ENCODE measurements at places on chromosomes 1 and 21.

DNA sequence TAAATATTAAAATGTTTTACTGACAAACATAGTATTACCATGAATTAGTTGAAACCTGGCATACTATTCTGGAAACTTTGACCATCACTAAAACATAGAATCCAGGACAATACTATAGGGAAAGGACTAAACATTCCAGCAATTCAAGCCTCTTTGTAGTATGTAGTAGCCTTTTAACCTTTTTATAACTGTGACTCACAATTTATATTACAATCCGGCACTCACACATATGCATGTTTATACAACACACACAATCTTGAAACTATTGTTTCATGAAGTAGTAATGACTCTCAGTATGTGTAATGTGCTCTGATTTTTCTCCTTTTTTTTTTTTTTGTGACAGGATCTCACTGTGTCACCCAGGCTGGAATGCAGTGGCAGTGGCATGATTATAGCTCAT, 64.3 kb downstream of the ANKRD13C start:
- DNase-seq, result no peak

DNA sequence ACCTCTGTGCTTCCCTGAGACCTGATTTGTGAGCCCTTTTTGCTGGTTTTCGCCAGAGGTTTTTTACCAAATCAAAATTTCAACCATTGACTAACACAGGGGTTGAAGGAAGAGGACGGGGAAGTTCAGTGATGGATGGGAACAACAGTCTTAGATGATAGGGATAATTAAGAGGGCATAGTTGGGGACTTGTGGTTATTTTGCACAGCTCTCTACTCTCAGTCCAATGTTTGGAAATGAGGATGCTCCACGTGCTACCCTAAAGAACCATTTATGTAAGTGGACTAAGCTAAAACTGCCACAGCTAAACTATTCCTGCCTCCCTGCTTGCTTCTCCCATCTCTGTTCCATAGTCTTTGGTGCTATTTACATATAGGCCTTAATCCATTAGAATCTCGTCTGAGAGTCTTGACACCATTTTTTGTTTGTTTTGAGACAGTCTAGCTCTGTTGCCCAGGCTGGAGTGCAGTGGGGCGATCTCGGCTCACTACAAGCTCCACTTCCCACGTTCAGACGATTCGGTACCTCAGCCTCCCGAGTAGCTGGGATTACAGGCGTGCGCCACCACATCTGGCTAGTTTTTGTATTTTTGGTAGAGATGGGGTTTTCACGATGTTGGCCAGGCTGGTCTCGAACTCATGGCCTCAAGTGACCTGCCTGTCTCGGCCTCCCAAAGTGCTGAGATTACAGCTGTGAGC, 684 bp upstream of the MCL1 start:
- DNase-seq, result no peak

DNA sequence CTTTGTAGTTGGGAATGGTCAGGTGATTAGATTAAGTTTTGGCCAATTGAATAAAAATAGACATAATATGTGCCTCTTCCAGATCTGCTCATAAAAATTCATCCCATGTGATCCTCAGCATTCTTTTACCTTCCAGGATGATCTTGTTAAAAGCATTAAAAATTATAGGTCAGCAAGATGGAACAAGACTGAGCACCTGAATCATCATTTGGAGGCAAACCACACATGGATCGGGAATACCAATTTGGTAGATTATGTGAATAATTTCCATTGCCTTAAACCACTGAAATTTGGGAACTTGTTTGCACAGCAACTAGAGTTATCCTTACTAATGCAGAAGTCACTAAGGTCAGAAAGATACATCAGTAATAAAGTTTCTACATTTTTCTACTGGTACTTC, 681.4 kb upstream of the ADGRL2 start:
- no peak for DNase-seq

- DNase-seq, result no peak
Observed at GRCh38 chr1:214943054-214943453, 139.5 kb upstream of the KCNK2 start.

- no peak for DNase-seq
Observed at GRCh38 chr1:87450136-87450535, 121.5 kb downstream of the LMO4 start.

DNA sequence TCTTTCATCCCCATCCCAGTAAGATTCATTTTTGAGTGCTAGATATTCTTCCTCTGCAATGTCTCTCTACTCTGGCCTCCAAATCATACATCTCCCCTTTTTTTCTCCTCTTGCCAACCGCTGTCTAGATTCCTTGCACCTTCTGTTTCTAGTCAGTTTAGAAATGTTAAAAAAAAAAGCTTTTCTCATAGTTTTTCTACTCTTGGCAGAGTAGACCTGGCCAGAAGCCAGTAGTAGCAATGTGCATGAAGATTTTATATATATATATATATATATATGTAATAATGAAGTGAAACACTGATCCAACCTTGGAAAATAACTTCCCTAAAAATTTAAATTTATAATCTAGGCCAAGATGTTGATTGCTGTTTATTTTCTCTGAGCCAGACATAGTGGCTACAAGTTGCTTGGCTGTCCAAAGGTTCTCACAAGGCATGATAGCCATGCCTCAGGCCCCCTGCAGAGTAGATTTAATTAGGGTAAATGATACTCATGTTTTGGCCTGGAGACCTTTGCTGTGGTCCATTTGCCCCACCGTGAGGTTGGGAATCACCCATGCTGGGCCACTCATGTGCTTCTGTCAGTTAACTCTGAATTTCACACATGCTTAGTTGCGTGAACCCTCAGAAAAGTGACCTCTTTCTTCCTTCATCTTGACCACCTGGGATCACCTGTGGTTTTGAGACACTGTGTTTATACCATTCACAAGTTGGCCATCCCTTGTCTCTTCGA, 103.4 kb upstream of the KCNE2 start:
- no peak for DNase-seq

GRCh38 chr21:41926117-41926806, 27.6 kb downstream of the C2CD2 start:
- DNase-seq, result peak; percentile 33

- DNase-seq, result peak; percentile 41
Observed at GRCh38 chr1:202291961-202292712, 49.6 kb downstream of the UBE2T start.

- no peak for DNase-seq
Observed at GRCh38 chr1:65444128-65444640, 23.7 kb downstream of the LEPR start.

DNA sequence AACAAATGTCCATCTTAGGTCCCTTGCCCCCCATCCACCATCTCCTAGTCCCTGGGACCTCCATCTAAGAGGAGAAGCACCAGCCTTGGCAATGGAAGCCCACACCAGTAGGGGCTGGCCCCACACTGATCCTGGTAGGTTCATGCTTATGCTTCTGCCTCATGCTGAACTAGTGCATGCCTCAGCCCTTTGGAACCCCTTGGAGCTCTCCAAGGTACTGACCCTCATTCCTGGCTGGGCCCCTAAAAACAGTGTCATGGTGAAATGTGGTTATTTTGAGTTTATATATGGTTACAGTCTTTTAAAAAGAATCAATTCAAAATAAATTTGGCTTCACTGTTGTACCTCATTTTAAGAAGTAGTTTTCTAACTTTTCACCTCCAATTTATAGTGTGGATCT, 108.3 kb downstream of the HIVEP3 start:
- DNase-seq, result peak; percentile 37

DNA sequence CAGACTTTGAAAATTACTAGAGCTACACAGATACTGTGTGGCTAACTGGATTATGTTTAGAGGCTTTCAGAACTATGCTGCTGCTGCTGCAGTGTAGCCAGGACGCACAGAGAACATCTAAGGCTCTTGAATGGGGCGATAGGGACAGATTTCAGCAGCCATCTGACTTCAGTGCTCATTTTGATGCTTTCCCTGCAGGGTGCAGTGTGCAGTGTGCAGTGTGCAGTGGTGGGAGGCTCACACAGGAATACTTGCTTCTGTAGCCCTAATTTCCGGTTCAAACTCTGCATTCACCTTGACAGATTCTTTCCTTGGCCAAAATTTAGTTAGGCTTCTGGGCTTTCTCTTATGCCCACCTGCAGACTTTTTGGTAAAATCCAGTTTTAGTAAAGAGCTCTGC, 7.7 kb downstream of the METTL18 start:
- no peak for DNase-seq

GRCh38 chr1:61094677-61095469, 12.5 kb downstream of the NFIA start:
- no peak for DNase-seq

DNA sequence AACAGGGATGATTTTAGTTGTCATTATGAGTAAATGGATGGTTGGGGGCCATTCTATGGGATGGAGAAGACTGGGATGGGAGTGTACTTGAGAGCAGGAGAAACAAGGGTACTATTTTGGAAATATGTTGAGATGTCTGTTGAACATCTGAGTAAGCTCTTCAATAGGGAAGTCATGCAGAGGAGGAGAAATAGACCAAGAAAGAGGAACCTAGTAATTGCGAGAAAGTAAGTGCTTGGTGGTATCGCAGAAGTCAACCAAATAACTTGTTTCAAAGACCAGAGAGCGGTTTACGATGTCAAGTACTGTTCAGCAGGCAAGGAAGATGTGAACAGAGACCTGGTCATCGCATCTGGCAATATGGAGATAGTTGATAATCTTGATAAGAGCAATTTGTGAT, 22.4 kb upstream of the CHRM3 start:
- no peak for DNase-seq

DNA sequence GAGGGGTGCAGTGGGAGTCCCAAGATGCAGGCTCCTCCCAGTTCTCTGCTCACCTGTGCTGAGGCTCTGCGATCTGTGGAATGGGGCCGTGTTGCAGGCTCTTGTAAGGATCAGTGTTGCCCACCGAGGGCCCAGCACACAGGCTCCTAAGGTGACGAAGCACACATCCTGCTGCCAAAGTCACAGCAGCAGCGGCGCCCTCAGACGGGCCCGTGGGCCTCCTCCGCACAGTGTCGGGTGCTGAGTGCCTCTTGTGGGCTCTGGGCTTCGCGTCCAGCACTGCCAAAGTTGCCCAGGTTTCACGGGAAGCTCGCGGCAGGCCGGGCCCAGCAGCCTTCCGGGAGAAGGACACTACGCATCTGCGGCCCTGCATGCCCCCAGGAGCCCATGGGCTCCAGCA, 72.1 kb upstream of the ABCG1 start:
- no peak for DNase-seq

- DNase-seq, result no peak
Observed at GRCh38 chr1:45566722-45567121, 16.1 kb downstream of the AKR1A1 start.

GRCh38 chr1:199858171-199858570, 169.3 kb upstream of the NR5A2 start:
- DNase-seq, result no peak

DNA sequence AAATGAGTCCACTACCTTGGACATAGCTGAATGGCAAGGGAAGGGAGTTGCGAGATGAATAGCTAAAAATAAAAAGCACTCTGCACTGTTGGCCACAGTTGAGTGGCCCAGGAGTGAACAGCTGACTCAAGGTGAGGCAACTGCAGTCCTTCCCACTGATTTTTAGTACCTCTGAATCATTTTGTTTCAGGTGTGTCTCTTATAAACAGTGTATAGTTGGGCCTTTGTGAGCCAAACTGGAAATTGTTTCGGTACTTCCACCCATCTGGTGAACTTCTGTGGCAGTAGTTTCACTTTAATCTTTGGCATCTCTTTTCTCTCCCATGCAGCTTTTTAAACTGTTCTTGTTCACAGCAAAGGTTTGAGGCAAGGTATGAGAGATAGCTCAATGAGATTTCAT, 122.7 kb downstream of the VAV3 start:
- DNase-seq, result no peak

DNA sequence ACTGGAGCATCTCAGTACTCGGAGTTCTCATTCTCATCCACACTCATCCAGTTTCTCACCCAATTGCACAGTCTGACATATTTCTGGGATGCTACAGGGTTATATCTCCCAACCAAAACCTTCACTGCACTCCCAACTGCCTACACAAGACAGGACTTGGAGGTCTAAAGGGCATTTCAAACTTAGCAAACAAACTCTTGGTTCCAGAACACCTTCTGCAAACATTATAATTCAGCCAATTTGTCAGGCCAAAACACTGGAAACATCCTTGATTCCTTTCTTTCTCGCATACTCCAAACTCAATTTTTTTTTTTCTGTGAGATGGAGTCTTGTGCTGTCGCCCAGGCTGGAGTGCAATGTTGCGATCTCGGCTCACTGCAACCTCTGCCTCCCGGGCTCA, 7.9 kb downstream of the SLAMF1 start:
- no peak for DNase-seq

DNA sequence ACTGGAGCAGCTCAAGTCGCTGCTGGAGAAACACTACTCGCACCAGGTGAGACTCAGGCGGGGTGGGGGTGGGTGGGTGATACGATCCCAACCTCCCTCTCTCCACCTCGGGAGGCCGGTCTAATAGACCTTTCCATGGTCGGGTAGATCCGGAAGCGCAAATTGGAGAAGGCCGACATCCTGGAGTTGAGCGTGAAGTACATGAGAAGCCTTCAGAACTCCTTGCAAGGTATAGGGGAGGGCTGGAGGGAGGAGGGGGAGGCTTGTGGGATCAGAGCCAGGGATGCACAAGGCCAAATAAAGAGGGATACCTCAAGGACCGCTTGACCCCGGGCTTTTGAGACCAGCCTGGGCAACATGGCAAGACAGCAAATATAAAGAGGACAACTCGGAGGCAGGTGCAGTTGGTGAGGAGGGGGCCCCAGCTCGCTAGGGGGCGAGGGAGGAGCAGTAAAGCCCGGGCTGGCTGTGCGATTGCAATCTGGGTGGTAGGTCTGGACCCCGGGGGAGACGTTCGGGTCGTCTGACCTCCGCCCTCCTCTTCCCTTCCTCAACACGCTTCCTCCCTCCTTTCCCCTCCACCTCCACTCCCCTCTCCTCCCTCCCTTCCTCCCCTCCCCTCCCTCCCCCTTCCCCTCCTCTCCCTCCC, 546 bp downstream of the HES3 start:
- DNase-seq, result no peak

GRCh38 chr1:209304166-209304565, 279.3 kb upstream of the CAMK1G start:
- no peak for DNase-seq

All from HTR-8/SVneo (cell line).